ENCODE measurements at places on chromosomes 16 and 17.

- DNase-seq, result no peak
These were observed 4.8 kb downstream of the NPRL3 start for GRCh38 chr16:133716-134115.

GRCh38 chr17:40560592-40561293 lies 4.5 kb downstream of the CCR7 start:
- DNase-seq, result peak; percentile 91

- no peak for DNase-seq
These were observed 18.0 kb downstream of the HS3ST3B1 start for GRCh38 chr17:14318918-14319205.

DNA sequence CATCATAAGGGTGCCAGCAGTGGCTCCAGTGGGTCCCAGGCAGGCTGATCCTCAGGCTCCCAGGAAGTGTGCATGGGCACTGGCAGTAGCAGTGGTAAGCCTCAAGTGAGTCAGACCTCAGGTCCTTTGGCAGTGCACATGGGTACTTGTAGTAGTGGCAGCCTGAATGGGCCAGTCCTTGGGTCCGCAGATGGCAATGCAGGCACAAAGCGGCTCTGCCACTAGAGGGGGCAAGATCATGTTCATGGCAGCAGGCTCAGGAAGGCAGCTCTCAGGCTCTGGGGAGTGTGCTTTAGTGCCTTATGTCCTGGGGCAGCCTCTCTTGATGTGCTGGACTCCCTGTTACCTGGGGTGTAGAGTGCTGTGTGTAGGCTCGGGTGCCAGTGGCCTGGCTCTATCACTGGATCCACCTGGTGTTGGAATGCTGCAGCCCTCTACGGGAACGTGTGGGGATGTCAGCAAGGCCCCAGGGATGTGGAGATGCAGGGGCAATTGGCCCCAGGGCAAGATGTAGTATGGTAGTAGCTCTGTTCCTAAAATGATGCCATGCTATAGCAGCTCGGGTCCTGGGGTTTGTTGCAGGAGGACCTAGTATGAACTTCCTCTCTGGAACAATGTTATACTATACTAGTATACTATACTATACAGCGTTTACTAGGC lies 11.0 kb downstream of the ACSM3 start:
- peak; percentile 36 for DNase-seq

GRCh38 chr16:7624871-7625766 lies 292.5 kb downstream of the RBFOX1 start:
- no peak for DNase-seq

- no peak for DNase-seq
These were observed 20.3 kb downstream of the KIFC3 start for GRCh38 chr16:57781741-57782606.

GRCh38 chr17:40666331-40666730 lies 1.4 kb upstream of the KRT222 start:
- DNase-seq, result no peak

DNA sequence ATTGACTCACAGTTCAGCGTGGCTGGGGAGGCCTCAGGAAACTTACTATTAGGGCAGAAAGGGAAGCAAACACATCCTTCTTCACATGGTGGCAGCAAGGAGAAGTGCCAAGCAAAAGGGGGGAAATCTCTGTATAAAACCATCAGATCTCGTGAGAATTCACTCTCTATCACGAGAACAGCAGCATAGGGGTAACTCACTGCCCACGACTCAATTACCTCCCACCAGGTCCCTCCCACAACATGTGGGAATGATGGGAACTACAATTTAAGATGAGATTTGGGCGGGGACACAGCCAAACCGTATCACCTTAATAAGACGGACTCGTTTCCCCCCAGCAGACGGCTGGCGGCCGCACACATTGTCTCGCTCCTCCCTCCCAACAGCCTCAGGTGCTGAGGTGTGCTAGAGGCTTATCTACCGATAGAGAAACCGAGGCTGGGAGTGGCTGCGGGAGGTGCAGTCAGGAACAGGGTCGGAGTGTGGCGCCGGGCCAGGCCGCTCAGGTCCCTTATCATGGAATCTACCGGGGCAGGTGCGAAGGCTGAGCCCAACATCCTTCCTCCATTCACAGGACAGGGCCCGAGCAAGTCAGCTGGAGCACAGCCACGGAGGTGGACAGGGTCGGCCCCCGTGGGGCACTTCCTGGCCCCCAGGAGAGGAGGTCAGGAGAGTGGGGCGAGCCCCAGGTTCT lies 4.9 kb upstream of the ZG16B start:
- no peak for DNase-seq

- DNase-seq, result no peak
These were observed 45.0 kb upstream of the LHX1 start for GRCh38 chr17:36892112-36892838.

GRCh38 chr16:46886764-46887523 lies 2.8 kb downstream of the GPT2 start:
- no peak for DNase-seq

DNA sequence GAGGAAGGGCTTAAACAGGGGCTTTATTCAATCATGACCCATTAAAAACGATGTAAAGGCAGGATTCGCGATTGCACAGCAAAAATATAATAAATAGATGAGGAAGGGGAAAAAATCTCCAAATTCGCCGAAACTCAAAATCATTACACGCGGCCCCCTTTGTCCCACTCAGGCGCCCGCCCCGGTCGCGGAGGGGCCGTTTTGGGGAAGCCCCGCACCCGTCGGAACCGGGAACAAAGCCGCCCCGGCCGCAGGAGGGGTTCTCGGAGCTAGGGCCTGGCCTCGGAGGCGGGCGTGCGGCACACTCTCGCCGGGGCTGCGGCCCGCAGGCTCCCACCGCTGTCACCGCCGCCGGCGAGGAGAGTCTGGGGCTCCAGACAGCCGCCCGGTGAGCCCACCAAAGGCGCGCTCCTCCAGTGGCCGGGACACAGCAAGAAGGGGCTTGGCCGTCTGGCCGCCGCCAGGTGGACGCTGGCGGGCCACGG lies 521 bp downstream of the C16orf87 start:
- no peak for DNase-seq

GRCh38 chr17:79609673-79610645 lies 892 bp downstream of the RBFOX3 start:
- DNase-seq, result no peak

DNA sequence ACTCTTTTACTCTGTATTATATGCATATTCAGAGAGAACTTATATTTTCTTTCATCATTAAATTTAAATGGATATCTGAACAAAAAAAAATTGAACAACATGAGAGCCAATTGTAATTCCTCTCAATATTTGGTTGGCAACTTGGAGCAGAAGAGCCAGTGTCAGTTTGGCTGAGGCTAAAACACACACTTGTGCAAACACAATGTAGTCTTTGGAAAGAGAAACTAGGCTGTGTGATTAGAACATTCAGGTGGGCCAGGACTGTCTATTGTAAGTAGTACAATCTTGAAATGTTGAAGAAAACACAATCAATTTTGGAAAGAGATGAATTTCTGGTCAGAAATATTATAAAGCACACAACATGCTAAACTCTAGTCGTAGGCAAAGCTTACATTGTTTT lies 17.0 kb downstream of the DCAF7 start:
- DNase-seq, result no peak

GRCh38 chr17:78359321-78359996 lies 418 bp downstream of the SOCS3 start:
- no peak for DNase-seq

DNA sequence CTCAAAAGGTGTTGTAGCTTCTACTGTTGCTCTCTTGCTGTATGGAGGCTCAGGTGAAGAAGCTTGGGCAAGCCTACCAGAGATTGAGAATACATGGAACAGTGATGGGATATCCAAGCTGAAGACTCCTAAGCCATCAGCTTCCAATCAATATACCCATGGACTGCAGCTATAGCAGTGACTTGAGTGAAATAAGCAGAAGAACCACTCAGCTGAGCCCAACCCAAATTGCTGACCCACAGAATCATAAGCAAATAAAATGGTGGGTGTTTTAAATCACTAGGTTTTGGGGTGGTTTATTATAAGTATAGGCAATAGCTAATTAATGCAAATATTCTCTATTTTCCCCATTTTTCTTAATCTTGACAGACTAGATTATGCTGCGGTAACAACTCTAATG lies 147.7 kb upstream of the SALL1 start:
- DNase-seq, result no peak

DNA sequence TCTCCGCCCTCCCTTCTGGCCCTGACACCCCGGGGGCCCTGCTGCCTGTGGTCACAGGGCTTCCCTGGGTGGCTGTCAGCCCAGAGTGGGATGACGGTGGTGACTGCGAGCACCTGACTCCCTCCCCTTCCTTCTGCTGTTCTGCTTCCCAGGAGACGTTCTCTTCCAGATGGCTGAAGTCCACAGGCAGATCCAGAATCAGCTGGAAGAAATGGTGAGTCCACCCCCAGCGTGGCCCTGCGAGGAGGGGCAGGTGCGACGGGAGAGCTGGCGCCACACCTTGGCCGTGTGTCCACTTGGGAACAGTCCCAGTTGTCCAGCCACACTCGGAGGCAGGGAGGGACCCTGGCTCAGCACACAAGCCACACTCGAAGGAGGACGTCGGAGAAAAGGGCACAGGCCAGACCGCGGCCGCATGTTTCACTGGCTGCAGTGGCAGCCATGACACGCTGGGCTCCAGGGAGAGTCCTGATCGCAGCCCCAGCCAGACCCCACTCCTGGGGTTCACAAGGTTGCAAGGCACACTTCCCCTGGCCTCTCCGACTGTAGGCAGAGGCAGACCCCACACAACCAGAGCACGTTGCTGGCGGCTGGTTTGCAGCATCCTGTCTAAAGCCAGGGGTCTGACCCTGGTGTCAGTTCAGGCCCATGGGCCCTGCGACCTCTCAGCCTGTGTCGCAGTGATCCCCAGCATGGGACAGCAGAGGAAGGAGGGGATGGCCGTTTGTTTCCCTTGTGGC lies 49.9 kb downstream of the BAIAP2 start:
- DNase-seq, result no peak

DNA sequence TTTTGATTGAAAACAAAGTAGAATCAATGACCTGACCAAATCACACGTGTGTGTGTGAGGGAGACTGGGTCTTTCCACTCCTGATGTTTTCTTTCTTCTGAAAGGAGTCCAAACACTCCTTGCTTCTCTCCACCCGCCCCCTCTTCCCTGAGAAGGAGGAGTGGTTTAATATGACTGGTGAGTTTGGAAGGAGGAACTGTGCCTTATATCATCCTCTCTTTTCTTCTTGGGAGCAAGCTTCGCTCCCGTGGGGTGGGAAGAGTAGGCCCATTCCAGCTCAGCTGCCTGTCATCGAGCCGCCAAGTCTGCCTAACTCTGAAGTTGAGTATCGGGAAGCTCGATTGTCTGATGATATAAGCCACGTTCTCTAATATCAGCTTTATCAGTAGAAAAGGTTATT lies 96.5 kb downstream of the YPEL2 start:
- DNase-seq, result no peak

DNA sequence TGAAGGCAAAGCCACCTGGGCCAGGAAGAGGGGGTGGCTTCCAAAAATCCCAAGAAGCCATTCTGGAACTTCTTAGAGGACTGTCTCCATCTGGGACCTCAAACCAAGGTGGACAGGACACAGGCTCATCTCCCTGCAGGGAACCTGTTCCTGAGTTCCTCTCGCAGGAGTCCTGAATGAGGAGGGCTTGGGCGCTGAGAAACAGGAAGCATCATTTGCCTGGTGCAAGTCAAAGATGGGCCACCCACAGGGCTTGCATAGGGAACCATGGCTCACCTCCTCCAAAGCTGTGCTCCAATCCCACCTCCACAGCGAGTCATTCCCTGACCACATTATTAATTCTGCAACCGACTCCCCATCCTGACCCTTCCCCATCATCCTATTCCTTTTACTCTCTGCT lies 55.0 kb upstream of the RPL38 start:
- DNase-seq, result no peak

DNA sequence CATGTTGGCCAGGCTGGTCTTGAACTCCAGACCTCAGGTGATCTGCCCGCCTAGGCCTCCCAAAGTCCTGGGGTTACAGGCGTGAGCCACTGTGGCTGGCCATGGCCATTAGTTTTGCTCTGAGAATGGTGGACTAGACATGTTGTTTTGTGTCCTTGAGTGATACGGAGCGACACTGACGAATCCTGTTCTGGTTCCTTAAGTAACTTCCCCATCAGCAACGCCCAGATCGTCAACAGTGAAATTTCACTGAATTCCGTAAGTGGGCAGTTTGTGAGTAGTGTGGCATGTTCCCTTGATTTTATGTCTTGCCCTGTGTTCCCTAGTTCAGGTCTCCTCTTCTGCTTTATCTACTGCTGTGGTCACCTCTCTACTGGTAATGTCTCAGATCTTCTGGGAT lies 67.4 kb downstream of the SNX29 start:
- no peak for DNase-seq
